ENCODE measurements at places on chromosomes 6 and 20.

DNA sequence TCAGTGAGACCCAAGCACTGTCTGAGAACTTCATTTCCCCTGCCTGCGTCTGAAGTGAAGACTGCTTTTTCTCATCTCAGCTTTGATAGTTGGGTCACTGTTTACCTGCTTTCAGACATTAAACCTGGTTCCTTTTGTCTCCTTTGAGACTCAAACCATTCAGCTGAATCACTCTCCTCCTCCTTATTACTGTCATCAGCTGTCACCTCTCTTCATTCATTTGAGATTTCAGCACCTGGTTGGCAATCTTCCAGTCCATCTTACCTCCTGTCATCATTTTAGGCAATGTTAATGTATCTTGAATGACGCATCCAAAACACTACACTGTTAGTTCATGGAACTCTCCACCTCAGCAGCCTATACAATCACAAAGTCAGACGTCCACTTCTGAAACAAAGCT, 34.3 kb upstream of the SOX4 start:
- no peak for DNase-seq

- no peak for DNase-seq
Measured at GRCh38 chr6:44386364-44386928, 1.1 kb upstream of the CDC5L start.

DNA sequence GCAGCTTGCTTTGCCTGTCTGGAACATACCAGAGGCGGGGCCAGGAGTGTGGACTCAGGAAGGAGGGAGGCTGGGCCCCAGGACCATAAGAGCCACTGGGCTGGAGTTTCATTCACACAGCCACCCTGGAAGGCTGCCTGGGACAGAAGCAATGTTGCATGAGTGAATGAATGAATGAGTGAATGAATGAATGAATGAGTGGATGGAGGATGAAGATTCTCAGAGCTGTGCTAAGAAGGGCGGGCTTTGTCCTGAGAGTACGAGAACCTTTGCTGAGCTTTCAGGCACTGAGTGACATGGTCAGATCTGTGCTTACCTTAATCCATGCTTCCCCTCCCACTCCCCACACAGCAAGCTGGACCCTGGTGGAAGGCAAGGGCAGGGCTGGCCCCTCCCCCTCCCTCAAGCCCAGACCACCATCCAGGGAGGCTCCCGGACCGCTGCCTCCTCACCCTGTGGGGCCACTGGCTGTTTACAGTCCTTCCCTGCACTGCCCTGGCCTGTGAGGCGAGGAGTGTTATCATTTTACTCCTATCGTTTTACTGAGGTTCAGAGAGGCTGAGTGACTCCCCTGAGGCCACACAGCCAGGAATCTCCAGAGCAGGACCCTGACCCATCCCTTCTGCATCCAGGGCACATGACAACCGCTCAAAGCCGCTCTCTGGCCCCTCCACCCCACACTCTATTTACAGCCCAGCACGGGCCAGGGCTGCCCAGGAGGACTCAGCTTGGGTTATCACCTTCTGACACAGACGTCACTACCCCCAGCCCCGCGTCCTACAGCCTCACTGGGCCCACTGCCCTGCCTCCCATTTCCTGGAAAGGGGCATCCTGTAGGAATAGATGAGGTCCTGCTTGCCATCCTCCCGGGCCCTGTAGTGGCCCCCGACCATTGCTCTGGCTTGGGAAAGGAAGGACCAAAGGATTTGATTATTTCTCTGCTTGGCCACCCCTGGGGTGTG, 269.7 kb downstream of the TAF4 start:
- no peak for DNase-seq

DNA sequence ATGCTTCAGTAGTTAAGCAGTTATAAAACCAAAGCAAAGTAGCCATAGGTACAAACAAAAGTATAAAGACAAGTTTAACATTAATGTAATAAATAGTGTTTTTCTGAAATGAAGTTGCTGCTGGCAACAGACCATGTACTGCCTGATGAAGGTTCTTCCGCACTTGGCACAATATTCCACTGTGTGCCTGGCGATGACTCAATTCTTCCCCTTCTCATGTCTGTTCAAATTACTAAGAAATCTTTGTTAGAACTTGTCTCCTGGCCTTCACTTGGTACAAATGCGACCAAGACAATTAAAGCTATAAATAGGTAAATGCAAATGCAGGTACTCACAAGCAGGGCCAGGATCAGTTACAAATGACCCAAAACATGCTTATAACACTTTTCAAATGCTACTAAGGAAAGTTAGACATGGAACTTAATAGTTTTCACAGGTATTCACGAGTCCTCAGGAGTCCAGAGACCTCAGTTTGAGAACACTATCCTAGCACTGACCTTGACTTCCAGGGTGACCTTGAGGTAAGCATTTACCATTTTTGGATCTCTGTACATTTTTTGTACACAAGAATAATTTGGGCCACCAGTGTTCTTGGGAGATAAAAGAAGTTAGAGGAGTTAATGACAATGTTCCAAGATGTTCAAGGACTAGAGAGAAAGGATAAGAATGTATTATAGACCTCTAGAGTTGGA, 8.1 kb upstream of the DDR1 start:
- DNase-seq = no peak

DNA sequence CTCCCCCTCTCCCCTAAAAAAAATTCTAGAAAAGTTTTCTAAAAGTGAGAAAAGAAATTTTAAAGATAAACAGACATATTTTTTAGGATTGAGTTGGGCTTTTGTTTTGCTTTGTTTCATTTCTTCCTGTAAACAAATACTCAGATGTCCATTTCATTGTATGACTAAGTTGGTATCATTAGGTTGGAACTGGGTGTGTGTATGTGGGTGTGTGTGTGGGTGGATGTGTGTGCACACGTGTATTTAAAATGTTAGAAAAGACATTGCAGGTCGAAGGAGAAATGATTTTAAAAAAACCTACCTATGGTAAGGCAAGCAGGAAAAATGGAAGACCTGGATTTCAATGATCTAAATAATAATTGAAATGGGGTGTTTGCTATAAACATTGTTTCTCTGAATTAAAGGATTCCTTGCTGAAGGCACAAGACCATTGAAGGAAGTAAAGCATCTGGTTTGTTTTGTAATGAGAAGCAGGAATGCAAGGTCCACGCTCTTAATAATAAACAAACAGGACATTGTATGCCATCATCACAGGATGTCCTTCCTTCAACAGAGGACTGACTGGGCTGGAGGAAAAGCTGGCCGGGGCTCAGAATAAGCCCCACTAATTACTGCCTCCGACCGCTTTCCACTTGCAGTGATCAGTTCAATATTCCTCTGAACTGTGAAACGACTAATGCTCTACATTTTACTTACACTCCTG, 996 bp upstream of the PRDM1 start:
- DNase-seq = no peak

DNA sequence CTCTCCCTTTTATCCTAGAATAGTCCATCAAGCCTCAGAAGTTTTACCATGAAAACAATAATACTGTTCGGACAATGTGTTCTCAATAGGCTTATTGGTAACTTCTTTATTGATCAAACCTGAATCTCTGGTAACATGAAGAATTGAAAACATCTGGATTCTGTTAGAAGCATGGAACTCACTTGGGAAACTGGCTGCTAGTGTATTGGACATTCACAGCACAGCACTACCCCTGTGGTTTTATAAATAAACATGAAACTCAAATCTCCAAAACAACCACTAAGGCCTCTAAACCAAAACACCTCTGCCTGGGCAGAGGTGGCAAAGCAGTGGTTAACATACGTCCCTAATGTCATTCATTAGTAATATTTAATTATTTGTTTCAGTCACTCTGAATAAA, 157.6 kb upstream of the KCNQ5 start:
- no peak for DNase-seq

DNA sequence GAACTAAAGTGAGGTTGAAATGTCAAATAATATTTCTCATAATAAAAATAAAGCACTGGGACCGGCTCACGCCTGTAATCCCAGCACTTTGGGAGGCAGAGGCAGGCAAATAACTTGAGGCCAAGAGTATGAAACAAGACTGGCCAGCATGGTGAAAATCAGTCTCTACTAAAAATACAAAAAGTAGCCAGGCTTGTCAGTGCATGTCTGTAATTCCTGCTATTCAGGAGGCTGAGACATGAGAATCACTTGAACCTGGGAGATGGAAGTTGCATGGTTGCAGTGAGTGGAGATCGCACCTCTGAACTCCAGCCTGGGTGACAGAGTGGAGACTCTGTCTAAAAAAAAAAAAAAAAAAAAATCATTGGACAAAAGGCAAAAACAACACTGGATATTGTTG, 38.4 kb upstream of the RSPO3 start:
- no peak for DNase-seq

GRCh38 chr6:56235245-56235644, 12.1 kb downstream of the COL21A1 start:
- no peak for DNase-seq

DNA sequence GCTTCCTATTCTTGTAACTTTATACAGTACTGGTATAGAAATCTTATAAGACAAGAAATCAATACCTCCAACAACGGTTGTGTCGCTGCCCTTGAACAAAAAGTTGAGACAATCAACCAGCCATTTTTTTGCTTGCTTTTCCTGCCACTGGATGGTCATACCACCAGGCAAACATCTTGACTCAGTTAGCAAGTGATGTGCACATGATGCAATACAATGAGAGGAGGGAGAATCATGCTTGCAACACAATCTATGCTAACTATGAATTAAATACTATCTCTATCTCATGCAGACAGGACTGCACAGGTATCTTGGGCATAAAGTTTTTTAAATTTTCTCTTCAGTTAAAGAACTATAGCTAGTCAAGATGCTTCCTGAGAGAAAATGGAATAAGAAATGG, 877.7 kb upstream of the CITED2 start:
- no peak for DNase-seq
